ENCODE measurements at places on chromosomes 11 and 22.

- DNase-seq = no peak
These were observed 1.5 kb downstream of the MCHR1 start for GRCh38 chr22:40680819-40681183.

- DNase-seq = no peak
These were observed 1620.9 kb downstream of the FAM181B start for GRCh38 chr11:81112718-81113117.

DNA sequence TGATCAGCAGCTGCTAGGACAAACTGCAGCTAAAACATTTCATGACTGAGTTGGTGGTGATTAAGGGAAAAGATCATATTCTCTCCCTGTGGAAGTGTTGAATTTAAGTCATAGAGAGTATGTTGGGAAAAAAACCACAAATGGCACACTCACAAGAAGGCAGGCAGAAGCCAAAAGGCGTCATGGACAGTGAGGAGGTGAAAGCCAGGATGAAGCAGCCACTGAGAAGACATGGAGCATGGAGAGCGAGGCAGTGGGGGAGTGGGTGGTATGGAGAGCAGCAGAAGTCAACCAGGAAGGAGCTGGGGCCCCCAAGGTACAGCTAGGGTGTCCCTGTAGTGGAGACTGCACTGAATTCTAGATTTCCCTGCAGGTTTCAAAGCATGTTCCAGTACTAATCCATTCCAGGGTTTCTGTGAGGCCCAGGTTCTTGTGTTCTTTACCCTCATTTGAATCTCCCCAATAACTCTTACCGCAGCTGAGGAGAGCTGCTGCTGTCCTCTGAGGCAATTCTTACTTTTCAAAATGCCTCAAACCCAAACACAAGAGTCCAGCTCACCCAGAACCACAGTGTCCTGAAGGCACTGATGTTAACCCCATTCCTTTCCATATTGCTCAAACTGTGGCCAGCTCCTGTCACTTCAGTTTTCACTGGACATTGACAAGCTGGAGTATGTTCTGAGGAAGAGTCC is 191.8 kb upstream of the E2F8 start:
- DNase-seq = no peak

DNA sequence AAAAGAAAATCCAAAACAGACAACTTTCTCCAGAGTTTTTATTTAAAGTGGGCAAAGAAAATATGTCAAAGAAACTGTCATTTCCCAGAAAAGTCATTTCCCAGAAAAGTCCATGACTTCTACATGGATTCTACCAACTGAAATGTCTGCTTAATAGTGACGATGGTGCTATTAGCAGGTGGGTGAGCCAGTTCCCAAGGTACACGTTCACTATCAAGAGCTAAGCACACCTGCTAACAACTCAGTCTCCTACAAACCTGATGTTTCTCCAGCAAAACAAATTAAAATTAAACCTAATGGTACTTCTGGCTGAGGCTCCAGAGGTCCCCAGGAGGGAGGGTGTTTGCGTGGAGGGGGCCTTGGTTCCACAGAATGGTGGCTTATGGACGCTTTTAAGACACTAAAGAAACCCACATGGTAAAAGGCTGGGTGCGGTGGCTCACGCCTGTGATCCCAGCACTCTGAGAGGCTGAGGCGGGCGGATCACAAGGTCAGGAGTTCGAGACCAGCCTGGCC is 26.8 kb downstream of the POU2AF1 start:
- DNase-seq = no peak

DNA sequence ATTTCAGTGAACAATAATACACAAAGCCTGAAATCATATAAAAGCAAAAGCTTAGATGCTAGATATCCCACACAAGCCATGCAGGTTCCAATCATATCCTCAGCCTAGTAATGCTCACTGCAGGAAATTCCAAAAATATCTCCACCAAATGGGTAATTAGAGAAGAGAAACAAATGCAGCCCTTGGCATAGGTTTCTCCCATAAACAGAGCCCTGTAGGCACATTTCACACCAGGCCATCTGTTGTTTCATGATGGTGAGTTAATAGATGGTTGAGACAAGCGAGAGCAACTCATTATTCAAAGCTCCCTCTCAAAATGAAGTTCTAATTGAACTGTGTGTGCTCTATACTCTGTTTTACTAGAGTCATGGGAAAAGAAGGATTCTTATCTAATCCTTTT is 154.6 kb upstream of the TRPC6 start:
- DNase-seq = no peak
